ENCODE measurements at places on chromosomes 3 and 15. TPM values are rescaled to one million over a fixed set of nuclear protein-coding genes. Genes with fewer than 3 reads are reported as not detected.

The SOX14 gene
- total RNA-seq: not detected

The APOD gene
- total RNA-seq: 1.8 TPM

The AADAC gene
- 11.5 TPM for total RNA-seq

The KIF15 gene
- 7.4 TPM for total RNA-seq

The FBXW12 gene
- not detected for total RNA-seq
